ENCODE measurements at places on chromosomes 6 and 20. TPM values are rescaled to one million over a fixed set of nuclear protein-coding genes. Genes with fewer than 3 reads are reported as not detected.
A peak's percentile ranks its signal among the peaks of the same experiment; 100 is the strongest.

DNA sequence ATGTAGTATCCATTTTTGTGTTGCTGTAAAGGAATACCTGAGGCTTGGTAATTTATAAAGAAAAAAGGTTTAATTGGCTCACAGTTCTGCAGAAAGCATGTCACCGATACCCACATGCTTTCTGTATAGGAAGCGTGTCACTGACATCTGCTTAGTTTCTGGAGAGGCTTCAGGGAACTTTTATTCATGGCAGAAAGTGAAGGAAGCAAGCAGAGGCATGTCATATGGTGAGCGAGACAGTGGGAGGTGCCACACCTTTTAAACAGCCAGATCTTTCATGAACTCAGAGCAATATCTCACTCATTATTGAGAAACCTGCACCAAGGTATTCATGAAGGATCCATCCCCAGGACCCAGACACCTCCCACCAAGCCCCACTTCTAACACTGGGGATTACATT is 3.5 kb downstream of the SUMO4 start:
- peak; percentile 4 for DNase-seq

The PDYN gene
- polyA plus RNA-seq = not detected

DNA sequence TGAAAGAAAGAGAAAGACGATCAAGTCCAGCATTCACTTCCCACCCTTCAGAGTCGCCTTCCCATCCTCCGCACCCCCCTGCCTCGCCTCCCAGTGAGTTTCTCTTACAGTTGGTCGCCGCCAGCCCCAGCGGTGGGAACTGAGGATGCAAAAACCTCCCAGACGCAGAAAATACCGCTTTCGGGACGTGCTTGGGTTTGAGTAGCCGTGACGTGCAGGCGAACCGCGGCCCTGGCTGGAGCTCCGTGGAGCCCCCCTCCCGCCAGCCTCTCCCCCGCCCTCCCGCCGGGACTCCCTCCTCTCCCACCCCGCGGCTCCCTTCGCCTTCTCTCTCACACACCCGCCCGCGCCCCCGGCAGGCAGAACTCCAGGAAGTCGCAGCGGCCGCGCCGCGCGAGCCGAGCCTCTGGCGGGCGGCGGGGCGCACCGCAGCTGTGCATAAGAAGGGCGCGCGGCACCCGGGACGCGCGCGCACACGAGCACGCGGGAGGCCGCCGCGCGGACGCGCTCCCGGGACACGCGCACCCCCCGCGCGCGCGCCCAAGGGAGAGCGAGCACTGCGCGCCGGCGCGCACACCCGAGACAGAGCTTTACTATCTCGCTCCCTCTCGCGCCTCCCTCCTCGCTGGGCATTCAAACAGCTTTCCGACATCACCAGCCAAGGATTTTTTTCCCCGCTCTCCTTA is at the start of gene ADGRB3:
ADGRB3 (plus strand) TSS at position 557 of the 686 bp plus-strand sequence. CDS start 3,394 bp downstream, outside the sequence.
- DNase-seq = no peak

GRCh38 chr20:52312132-52312729 is 120.7 kb upstream of the ZFP64 start:
- DNase-seq = peak; percentile 5

The SRSF12 gene
- 0.16 TPM for polyA plus RNA-seq
